Activated naive CD4-positive, alpha-beta T cell treated with anti-CD3 and anti-CD28 coated beads for 36 hours (primary cell): ENCODE measurements at places on chromosomes 2 and 18. TPM values are rescaled to one million over a fixed set of nuclear protein-coding genes. Genes with fewer than 3 reads are reported as not detected.

GRCh38 chr18:76553715-76554546, 58.9 kb upstream of the ZNF516 start:
- no peak for DNase-seq

NCOA1 gene
- total RNA-seq = 15.4 TPM

DNA sequence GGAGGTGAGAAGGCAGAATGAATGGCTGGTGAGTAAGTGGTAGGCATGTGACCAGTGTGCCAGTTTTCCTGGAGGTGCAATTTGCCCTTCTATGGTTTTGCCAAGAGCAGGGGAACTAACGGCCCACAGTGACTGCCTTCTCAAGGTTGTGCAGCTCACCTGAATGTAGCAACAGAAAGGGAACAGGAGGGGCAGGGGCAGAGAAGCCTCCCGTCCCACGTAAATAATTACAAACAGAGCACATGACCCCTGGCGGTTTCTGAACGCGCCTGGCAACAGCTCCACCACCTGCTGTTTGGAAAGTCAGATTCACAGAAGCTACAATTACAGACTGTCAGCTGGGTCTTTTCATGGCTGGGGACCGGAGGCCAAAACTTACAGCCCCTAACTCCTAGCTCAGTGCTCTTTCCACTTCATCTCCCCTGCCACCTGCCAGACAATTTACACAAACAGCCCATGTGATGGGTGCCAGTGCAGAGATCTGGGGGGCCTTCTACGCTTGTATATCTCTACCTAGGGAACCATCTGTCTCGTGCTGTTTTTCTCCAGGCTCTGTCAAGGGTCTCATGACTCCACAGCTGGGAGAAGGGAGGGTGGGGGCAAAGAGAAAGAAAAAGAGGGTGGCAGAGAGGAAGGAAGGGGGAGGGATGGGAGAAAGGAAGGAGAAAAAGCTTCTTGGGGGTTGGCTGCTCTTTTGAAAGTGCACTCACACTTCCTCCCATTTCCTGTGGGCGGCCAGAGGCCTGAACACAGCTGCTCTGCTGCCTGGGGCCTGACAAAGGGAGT, 69.6 kb downstream of the POLR1A start:
- DNase-seq = peak; percentile 74

- no peak for DNase-seq
Observed at GRCh38 chr2:145075454-145076062, 555.6 kb upstream of the ZEB2 start.

- no peak for DNase-seq
Observed at GRCh38 chr18:68769461-68769860, 28.4 kb upstream of the CCDC102B start.

GRCh38 chr2:107737756-107738155, 88.9 kb upstream of the RGPD4 start:
- no peak for DNase-seq

DNA sequence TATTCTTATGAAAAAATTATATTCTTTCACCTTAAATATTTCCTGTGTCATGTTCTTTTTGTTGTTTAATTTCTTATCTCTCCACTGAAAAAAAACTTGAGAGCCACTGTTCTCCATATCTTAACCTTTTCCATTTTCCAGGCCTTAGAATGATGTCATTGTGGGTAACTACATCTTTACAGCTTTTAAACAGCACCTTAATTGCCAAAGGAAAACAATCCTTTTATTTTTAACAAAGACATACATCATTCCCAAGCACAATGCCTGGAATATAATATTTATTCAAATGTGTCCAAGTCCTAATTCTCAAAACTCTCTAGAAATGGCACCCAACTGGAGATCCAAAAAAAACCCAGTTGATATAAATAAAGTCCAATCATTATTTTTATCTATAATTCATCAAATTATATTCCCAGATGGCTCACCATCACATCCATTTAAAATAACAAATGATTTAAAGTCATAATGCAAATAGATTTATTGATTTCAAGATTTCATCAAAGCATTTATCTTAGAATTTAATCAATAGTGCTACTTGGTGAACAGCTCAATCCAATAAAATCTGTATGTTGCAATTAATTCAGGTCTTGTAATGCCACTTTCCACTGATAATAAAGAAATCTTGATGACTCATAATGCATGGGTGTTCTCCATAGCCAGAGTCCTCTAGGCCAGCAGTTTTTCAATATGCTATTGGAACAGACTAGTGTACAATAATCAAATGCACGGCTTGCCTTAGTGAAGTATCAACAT, 107.1 kb upstream of the MAPRE2 start:
- no peak for DNase-seq

DNA sequence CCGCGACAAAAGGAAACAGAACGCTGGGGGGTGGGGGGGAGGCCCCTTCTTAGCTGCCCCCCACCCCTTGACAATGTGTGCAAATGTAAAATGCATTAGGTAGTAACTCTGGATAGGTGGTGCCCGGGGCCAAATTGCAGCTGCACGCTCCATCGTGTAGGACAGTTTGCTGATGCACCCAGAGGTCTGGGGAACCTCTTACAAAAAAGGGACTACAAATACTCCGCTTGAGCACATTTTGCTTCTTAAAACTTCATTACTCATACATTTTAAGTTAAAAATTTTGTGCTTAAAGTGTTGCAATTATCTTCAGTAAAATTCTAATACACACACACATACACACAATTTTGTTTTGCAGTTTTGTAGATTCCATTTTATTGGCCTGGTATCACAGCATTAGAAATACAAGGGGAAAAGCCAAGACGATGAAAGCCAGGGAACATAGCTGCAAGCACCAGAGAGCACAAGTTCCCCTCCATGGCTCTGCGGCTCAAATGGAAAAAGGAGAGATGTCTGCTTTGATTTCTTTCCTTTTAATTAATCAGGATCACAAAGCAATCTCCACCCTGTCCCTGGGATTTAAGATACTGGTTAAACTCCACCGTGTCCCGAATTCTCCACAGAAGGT, 582.1 kb downstream of the ZEB2 start:
- no peak for DNase-seq

GRCh38 chr2:205675861-205676516, 6.3 kb upstream of the NRP2 start:
- no peak for DNase-seq

TEX44 gene
- total RNA-seq = not detected

DNA sequence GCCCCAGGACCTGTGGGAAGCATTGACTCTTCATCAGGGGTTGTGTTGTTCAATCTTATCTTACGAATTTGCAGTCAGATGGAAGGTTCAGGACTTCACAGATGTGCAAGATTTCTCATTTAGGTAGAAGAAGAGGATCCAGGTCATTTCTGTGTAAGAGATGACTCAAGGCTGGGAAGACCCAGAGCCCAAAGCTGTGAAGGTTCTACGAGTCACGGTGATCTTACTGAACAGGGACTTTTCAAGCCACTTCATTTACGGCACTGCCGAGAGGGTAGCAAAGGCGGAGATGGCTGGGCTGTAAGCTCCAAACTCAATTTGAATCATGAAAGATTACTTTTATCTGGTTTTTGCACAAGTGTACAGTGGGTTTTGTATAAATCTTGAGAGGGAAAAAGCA, 228.0 kb upstream of the MEX3C start:
- peak; percentile 45 for DNase-seq

DNA sequence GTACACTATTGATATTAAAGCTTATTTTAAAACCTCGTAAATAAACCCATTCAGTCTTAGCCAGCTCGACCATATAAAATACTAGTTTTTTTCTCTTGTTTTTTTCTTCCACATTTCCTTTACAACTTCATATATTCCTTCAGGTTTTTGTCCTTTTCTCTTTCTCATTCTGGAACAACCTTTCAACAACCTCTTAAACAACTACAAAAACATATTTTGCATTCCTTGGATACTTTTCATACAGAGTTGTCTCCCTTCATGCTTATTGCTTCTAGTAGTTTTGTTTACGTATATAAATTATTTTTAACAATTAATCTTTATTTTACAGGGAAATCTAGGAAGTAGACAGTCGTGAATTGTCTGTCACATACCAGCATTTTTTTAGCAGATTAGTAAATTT, 41.2 kb downstream of the COMMD1 start:
- DNase-seq = no peak

- DNase-seq = no peak
Observed at GRCh38 chr2:30302566-30302965, 71.2 kb downstream of the LBH start.

GRCh38 chr2:79876430-79876829, 363.6 kb downstream of the CTNNA2 start:
- DNase-seq = no peak

DNA sequence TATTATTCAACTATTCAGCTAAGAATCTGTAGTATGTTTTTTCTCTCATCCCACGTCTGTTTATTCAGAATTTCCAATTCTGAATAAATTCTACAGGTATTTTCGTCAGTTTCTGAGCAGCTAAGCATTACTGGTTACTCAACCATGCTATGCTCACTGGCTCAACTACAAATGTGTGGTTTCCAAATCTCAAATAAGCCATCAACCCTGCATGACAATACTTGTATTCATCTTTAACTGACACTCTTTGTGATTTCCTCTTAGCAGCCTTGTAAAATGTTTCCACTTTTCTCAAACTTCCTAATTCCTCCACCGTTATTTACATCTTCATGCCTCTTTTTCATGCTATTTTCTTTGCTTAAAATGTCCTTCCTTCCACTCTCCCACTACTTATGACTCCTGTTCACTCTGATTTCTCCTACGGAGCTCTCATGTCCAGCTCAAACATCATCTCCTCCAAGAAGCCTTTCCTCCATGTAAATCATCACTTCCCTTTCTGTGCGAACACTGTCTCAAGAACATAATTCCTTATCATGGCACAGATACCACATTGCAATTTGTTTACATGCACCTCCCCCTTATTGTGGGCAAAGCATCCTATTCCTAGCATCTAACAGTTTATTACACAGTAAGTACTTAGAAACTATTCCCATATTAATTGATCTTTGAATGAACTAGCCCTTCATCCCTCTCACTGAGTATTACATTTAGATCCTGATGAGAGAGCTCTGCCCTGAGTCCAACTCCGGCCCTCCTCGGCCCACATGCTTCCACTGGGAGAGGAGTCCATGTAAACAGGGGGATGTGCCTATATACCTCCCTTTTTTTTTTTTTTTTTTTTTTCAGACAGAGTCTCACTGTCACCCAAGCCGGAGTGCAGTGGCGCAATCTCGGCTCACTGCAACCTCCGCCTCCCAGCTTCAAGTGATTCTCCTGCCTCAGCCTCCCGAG, 10.5 kb downstream of the CCDC88A start:
- DNase-seq = no peak

DNA sequence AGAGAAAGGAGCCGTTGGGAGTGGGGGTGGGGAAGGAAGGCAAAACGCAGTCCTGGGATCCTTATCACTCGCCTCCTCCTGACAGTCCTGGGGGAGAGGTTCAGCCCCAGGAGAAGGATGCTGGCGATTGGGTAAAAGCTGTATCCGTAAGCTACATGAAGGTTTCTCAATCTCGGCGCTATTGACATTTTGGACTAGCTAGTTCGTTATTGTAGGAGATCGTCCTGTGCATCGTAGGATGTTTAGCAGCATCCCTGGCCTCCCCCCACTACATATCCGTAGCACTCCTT, 511 bp upstream of the TP53I3 start:
- DNase-seq = no peak

GRCh38 chr2:17981936-17982335, 103.5 kb downstream of the KCNS3 start:
- DNase-seq = no peak

ST3GAL5 gene
- total RNA-seq = 10.4 TPM

GRCh38 chr2:151928380-151928779, 100.2 kb upstream of the ARL5A start:
- DNase-seq = no peak

- DNase-seq = no peak
Observed at GRCh38 chr2:171279983-171280790, 119.5 kb upstream of the TLK1 start.

DNA sequence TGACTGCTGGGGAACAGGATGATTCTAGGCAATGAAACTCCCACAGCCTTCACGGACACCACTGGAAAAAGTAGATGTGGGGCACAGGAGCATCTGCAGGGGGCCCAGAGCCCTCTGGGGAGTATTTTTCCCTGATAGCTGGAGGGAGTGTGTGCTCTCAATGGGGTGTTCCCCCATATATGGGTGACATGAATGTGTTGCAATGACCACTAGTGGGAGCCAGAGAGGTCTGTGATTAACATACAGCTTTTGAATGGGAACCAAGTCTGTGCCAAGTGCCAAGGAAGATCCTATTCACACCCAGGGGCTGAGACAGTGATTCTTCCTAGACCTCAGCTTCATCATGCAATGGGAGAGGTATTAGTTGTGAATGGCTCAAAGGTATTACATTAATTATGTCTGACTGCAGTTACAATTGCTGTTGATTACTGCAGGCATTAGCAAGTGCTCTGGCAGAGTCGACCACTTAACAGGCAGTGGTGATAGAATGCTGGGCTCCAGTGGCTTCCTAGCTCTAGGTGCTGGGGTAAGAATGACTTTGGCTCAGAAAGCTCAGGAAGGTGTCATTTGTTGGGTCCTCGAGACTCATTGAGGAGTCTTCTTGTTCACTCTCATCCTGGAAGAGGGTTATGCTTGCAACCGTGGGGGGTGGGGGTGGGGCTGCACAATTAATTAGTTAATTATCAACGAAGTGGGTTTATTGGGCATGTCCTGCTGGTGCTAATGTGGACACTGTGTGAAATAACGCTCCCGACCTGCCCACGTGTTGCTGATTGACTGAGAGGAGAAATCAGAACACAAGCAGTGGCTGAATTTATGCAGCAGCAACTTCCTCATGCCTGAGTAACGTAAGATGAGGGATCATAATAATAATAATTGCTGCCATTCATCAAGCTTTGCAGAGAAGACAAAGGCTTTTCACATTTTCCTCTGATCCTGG, 194.1 kb downstream of the CLIP4 start:
- peak; percentile 76 for DNase-seq

SERPINB11 gene
- total RNA-seq = not detected

- no peak for DNase-seq
Observed at GRCh38 chr18:70284976-70285620, 3.7 kb upstream of the SOCS6 start.

DNA sequence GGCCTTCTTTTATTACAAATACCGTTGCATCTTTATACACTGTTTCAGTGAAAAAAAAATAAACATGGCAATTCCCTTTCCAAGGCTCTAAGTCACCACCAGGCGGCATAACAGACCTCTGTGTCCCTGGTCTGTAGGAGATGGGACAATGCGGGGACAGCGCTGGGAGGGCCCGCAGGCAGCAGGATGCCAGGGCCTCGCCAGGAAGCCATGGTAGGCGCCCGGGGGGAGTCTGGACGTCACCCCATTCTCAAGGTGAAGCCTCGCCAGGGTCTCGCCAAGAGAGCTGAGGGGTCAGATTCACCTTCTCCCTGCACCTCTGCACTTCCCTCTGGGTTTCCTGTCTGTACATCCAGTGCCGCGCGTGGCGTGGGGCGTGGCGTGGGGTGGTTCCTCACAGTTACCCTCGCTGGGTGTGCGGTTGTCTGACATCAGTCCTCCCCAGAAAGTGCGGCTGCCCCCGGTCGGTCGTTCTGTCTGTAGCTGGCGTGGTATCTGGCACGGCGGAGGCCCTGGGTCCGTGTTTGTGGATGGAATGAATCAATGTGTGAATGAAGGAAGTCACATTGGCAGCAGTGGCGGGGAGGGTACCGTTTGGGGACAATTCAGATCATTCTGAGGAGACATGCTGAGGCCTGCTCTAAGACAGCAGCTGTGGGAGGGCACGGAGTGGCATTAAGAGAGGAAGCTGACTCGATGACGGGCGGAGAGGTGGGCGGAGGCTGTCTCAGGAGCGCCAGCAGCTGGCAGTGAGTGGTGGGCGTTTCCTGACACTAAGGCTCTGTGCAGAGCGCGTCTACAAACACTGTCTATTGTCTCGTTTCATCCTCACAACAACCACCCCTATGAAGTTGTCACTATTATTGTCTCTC, 46.0 kb downstream of the LRRFIP1 start:
- peak; percentile 94 for DNase-seq
